Progenitor cell of endocrine pancreas (in vitro differentiated cells): ENCODE measurements at places on chromosomes 5 and 9.

GRCh38 chr5:17118631-17119030 is 98.8 kb upstream of the BASP1 start:
- no peak for DNase-seq

GRCh38 chr9:92392690-92393089 is 11.7 kb downstream of the OGN start:
- DNase-seq: no peak

GRCh38 chr5:21049901-21050300 is 1061.9 kb upstream of the CDH18 start:
- DNase-seq: no peak

- DNase-seq: no peak
Observed at GRCh38 chr9:137252555-137253506, 1.7 kb downstream of the STPG3 start.

DNA sequence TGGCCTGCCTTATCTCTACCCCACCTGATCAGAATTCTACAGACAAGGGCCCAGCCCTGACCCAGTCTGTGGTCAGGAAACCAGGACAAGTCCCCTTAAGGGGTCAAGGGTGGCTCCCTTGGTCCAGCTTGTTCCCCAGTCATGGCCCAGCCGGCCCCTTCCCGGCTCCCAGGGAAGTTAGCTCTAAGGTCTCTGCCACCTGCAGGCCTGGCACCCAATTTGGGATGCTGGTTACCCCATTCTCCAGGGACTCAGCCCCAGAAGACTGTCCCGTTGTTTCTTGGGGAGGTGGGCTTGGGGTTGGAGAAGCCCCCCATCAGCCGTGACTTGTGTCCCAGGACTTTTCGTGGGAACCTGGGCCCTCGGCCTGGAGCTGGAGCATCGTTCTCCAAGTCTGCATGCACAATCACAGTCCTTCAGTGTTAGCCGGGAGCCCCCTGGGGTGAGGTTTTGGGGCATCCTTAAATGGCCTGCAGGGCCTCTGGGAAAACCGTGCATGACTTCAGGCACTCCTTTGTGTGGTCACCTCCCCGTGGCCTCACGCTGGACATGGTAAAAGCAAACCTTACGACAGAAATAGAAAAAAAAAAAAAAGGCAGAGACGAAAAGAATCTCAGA is 150.8 kb upstream of the PHYKPL start:
- DNase-seq: no peak

GRCh38 chr9:125507226-125507625 is 199.8 kb downstream of the MAPKAP1 start:
- DNase-seq: no peak

- no peak for DNase-seq
Observed at GRCh38 chr5:106862450-106863193, 808.1 kb downstream of the EFNA5 start.

- DNase-seq: no peak
Observed at GRCh38 chr5:107518190-107518589, 152.5 kb downstream of the EFNA5 start.

GRCh38 chr5:136101884-136102283 is 30.8 kb upstream of the SMAD5 start:
- no peak for DNase-seq

- DNase-seq: no peak
Observed at GRCh38 chr5:112625689-112626438, 111.8 kb upstream of the APC start.

- DNase-seq: no peak
Observed at GRCh38 chr5:145946112-145946861, 9.9 kb downstream of the SH3RF2 start.

DNA sequence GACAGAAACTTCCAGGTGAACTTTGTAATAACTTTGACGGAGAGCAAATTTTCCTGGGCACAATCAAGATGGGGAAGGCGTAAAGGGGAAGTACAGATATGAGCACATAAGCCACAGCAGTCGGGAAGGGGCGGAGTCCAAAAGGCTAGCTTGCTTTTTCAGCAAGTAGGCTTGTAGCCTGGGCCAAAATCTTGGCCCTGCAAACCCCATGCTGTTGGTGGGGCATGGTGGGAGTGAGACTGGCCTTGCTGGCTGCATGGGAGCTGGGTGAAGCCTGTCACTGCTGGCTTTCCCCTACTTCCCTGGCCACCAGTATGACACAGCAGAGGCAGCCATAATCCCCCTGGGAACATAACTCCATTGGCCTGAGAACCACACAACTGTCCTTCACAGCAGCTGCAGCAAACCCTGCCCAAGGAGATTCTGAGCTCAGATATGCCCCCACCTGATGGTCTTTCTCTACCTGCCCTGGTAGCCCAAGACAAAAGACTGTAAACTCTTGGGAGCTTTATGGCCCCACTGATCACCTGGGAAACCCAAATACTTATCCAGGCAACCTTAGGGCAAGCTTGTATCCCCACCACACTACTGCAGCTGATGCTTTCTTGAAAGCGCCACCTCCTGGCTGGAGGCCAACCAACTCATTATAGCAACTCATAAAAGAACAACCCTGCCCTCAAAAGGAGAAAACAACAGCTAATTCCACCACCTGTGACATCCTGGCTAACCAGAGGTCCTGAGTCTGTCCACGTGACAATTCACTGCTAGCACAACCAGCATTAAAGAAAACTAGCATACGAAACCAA is 24.0 kb downstream of the DCTN4 start:
- DNase-seq: no peak

DNA sequence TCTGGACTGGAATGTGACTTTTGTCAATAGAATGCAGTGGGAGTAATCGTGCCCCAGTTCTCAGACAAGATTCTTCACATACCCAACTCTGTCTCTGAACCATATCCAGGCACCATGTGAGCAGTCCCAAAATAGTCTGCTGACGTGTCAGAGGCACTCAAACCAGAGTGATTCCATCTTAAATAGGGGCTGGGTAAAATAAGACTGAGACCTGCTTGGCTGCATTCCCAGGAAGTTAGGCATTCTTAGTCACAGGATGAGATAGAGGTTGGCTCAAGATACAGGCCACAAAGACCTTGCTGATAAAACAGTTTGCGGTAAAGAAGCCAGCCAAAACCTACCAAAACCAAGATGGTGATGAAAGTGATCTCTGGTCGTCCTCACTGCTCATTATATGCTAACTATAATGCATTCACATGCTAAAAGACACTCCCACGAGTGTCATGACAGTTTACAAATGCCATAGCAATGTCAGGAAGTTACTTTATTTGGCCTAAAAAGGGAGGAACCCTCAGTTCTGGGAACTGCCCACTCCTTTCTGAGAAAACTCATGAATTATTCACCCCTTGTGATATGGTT is 16.9 kb upstream of the PLCXD3 start:
- no peak for DNase-seq

- DNase-seq: no peak
Observed at GRCh38 chr5:171874234-171874633, 88.6 kb downstream of the SMIM23 start.

DNA sequence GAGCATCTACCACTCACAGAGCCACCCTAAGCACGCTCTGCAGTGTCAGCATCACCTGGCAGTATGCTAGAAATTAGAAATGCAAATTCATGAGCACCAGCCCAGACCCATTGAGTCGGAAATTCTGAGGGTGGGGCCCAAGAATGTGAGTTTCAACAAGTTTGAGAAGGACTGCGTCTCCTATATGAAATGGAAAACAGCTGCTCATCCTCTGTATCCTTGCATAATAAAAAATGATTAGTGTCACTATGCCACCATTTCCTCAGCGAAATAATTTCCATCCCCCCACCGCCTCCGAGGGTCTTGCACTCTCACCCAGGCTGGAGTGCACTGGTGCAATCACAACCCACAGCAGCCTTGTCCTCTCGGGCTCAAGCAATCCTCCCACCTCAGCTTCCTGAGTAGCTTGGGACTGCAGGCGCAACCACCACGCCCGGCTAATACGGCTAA is 1.3 kb upstream of the IQGAP2 start:
- DNase-seq: no peak

DNA sequence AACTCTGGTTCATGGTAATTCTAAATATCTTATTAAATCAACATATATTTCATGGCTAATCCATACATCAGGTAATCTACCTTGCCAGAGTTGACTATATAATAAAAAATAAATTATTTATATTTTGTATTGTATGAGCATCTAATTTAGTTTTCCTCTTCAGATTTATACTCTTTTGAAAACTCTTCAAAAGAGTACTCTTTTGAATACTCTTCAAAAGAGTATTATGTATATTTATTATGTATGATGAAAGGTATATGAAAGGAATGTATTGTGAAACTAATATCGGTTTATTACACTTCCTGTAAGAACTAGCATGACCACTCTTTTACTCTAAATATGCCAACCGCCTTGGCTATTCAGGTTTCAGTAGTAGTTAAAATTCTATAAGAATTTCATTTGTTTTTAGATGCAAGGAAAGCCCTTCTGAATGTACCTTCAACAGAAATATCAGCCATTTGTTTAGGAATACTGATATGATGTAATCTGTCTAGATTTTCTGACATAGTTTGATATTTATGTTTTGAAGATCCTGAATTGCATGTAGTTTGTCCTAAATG is 178.7 kb downstream of the WDR70 start:
- DNase-seq: no peak

- no peak for DNase-seq
Observed at GRCh38 chr5:45060724-45061123, 252.0 kb downstream of the MRPS30 start.

DNA sequence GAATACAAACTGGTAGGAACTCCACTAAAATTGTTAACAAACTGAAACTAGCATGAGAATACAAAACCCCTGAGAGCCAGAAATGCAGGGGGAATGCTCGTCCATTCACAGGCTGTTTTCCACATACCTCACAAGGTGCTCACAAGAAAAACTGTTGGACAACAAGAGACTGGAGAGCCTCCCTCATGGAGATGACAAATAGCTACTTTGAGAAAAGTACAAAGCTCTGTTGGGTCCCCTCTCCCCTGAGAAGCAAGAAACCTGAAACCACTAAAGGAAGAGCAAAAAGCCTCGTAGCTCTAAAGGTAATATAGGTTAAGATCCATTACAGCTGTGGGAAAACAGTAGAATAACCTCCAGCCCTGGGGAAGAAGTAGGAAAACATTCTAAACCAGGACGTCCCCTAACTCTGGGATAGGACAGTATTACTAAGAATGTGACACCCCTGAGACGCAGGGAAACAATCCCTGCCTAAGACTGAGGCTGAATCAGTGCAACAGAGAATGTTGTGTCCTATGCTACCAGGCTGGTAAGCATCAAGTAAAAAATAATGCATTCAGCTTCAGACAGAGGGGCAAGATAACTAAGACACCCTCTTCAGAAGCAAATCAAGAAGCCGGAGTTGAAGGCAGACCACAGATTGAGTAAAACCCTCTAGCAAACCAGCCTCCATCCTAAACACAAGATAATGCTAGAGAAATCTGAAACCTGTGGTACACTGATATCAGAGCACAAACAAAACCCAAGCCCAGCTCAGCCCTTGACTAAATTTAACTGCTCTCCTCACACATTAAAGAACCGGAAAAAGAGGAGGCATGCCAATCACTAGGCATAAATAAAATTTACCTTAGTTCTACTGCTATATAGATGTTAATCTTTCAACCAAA is 160.2 kb downstream of the SSBP2 start:
- DNase-seq: no peak

- no peak for DNase-seq
Observed at GRCh38 chr9:127629468-127630081, 17.5 kb downstream of the STXBP1 start.
